Tongue (tissue), 3 donors: ENCODE measurements at places on chromosomes 2 and 18. TPM values are rescaled to one million over a fixed set of nuclear protein-coding genes. Genes with fewer than 3 reads are reported as not detected.

The HOXD10 gene
- 0.62 TPM for total RNA-seq

The CHRNG gene
- 19.5 TPM for total RNA-seq

The KCNJ13 gene
- not detected for total RNA-seq

GRCh38 chr2:74778381-74779264 lies 55.3 kb upstream of the HK2 start:
- DNase-seq: peak; percentile 69

DNA sequence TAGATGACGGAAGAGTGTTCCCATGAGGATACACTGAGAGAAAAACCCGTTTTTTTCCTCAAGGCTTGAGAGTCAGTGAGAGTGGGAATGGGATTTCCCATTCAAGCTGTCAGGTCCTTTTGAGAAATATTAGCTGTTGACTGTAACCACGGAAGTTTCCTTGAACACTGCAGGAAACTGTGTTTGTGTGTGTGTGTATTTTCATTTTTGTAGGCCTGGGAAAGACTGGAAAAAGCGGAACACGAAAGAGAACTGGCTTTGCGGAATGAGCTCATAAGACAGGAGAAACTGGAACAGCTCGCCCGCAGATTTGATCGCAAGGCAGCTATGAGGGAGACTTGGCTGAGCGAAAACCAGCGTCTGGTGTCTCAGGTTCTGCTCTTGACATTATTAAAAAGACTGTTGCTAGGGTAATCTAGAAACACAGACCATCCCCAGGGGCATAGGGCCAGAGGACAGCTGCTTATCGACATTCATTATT lies 98.8 kb upstream of the EML6 start:
- DNase-seq: peak; percentile 70

DNA sequence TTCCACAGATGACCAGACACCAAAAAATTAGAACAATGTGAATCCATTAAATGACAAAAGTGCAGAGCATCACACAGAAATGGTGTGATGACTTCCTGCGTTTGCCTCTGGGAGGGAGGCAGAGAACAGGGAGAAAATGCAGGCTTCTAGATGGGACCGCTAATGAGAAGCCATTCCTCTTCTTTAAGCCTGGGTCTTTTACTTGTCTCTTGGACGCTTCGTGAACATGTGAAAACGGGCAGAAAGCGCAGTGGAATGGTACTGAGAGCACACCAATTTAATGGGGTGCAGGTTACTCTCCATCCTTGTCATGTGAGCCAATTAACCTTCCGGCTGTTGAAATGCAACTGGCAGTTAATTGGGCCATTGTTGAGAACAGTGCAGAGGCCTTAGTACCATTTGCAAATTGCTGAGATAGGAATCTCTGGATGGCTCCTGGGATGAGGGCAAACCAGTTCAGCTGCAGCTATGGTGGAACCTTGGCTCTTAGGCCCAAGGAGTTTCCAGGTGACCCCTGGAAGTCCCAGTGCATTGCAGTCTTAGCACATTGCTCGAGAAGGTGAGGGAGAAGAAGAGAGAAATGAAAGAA lies 210.4 kb upstream of the CXCR4 start:
- no peak for DNase-seq

DNA sequence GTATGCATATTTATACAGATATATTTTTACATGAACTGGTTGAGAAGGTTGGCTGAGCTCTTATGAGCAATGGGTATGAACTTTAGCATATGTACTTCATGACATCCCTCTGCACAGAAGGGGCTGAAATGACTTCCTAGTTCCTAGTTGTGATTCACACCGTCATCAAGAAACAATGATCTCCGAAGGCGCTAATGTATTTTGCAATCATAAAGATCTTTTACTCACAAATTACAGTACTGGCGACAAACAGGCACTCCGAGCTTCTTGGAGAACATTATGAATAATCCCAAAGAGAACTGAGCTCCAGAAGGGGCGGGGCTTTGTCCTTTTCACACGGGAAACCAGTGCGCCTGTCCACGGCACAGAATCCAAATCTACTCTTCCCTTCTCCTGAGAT lies 18.1 kb downstream of the BCL2 start:
- no peak for DNase-seq

- no peak for DNase-seq
Observed at GRCh38 chr2:96262306-96262705, 3.5 kb downstream of the TMEM127 start.

DNA sequence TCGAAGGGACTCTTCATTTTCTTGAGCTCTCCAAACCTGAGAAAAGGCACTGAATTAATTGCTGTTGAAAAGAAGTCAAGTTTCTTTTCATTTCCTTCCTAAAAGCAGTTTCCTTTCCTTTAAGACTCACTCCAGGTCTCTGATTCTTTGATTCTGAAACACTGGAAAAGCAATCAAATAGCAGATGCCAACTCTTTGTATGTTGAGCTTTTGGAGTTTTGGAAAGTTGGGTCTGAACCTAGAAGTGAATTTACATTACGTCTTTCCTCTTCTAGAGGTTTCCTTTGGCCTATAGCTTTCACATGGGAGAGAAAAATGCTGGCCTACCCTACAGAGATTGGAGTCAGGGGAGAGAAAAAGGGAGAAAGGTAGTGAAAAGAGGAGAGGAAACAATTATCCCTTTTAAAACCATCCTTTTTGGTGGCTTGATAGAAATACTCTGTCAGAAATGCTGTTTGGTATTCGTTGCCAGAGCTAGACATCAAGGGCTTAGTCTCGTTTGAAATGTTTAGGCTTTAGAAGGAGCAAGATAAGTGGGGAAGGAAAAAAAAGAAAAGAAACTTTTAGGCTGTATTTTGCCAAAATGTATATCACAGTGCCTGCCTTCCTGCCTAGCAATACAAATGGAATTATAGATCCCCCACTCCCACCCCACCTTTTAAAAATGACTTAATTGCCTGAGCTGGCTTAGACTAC lies 187.7 kb downstream of the PRPF40A start:
- DNase-seq: peak; percentile 50
